GF-D8 (cell line): ENCODE measurements at places on chromosomes 2 and 18.
A peak's percentile ranks its signal among the peaks of the same experiment; 100 is the strongest.

DNA sequence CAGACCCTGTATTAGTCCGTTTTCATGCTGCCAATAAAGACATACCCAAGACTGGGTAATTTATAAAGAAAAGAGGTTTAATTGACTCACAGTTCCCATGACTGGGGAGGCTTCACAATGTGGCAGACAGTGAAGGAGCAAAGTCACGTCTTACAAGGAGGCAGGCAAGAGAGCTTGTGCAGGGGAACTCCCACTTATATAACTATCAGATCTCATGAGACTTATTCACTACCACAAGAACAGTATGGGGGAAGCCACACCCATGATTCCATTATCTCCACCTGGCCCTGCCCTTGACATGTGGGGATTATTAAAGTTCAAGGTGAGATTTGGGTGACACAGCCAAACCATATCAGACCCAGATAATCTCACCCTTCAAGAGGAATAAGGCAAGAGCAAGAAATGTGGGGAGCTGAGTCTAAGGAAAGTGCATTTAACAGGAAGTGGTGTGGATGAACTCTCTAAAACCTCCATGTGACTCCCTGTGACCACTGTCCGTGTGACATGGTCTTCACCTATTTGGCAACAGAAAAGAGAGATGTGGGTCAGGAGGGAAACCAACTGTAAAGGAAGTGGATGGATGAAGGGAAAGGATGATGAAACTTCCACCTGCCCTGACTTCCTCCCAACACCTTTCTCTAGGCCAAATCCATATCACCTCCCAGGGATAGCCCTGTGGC lies 110.6 kb downstream of the ATL2 start:
- DNase-seq = no peak

- DNase-seq = no peak
These were observed 164.7 kb downstream of the SLC8A1 start for GRCh38 chr2:40287195-40287594.

DNA sequence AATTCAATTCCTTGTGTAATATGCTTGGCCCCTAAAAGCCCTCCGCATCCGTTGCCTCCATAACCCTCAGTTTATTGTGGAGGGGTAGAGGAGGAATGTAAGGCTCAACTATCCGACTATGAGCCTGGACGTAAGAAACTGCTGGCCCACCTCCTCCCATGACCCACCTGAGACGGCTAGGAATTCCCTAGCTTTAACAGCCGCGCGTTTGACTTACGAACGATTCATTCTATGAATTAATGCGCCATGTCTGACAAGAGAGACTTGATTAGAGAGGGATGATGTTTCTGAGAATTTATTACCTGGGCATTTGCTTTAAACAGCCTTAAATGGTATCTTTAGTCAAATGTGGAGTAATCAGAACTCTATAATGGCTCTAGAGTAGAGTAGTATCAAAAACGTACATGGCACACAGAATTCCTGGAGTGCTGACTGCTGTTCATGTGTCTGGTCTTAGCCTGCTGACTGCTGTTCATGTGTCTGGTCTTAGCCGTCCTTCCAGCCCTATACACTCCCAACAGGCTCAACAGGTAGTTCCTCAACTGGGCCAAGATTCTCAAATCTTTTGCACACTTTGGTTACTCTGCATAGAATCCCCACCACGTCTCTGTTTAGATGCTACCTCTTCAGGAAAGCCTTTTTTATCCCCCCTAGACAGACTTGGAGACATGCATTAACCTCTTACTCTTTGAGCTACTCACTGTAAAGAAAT lies 899 bp upstream of the GFPT1 start:
- no peak for DNase-seq

DNA sequence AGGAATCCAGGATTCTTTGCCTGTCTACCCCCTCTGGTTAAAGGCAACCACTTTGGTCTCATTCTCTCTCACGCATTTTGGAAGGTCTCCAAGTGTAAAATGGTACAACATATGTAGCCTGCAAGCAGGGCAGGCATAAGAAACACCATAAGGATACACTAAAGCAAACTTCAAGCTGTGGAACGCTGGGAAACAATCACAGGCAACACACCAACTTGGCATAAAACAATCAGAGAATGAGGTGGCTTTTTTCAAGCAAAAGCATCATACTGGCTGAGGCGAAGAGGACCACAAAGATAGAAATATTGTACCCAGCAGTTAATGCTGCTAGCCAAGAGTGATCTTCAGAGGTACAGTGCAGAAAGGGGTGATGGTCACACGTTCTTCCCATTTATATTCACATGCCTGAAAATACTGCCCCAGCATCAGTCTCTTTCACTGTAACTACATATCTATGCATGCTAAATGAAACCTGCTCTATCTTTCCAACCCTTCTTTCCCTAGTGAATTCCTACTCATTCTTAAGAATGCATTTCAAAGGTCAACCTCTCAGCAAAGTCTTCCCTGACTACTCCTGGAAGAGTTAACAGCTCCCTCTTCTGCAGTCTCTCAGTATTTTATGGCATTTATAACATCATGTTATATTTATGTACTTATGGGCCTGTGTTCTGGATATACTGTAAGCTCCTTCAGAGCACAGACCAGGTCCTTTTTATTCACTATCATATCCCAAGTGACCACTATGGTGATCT lies 71.9 kb upstream of the GALNT5 start:
- no peak for DNase-seq

- DNase-seq = no peak
These were observed 227.4 kb upstream of the COL3A1 start for GRCh38 chr2:188746727-188747126.

- DNase-seq = no peak
These were observed 54.5 kb downstream of the TSHZ1 start for GRCh38 chr18:75264926-75265597.

GRCh38 chr18:46485675-46486194 lies 171.3 kb downstream of the LOXHD1 start:
- DNase-seq = no peak

DNA sequence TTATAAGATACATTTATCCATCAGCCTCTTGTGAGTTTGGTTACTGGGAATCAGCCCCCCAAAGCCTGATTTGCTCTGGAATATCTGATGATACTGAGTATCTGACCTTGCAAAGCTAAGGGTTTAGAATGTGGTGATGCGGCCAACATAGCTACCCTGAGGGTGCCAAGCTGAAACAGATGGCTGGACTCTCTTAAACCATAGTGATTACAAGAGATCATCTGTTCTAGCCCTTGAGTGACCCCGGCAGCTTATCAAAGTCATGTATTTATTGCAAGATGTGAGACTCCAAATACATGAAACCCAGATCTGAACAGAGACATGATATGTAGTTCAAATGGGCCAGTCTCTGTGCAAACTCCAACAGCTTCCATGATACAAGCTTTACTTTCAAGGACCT lies 78.2 kb upstream of the CABLES1 start:
- no peak for DNase-seq

DNA sequence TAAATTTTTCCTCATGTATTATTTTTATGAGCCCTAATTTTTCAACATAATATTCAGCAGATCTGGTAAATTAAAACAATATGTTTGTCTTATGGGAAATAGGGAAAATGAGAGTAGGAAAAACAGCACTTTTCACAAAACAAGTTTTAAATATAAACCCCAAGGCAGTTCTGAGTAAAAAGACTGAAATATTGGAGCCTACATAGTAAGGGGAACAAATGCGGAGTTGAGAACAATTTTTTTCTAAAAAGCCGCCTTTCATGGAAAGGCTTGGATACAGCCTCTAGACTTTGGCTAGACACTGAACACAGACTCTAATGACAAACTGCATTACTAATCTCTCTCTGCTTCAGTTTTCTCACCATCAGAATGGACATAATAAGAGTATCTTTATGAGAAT lies 174.1 kb downstream of the NOL4 start:
- DNase-seq = no peak

- peak; percentile 25 for DNase-seq
These were observed 56.1 kb downstream of the BABAM2 start for GRCh38 chr2:27946530-27947060.

DNA sequence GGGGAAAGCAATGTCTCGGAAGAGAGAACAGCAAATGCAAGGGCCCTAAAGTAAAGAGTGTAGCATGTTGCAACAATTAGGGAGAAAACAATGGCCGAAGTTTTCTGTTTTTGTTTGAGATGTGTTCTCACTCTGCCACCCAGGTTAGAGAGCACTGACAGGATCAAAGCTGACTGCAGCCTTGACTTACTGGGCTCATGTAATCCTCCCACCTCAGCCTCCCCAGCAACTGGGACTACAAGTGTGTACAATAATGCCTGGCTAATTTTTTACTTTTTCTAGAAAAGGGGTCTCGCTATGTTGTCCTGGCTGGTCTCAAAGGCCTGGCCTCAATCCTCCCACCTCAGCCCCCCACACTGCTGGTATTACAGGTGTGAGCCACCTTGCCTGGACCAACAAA lies 23.9 kb downstream of the MEMO1 start:
- no peak for DNase-seq

DNA sequence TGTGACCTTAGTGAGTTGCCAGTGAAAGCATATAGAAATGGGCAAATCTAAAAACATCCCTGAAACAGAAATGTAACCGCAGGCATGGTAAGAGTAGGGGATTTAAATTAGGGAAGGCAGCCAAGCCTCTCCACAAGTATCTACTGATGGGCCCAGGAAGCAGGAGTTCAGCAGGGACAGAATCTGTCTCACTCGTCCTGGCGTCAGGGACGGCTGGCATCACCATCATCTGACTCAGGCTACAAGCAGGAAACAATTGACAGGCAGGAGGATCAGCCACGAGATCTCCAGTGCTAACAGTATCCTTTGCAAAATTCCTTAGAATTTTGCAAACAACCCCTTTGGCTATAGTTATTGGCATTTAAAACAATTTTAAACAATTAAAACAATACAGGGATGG lies 61.3 kb downstream of the SMAD4 start:
- no peak for DNase-seq

- no peak for DNase-seq
These were observed 50.1 kb upstream of the CCDC150 start for GRCh38 chr2:196589419-196589818.

DNA sequence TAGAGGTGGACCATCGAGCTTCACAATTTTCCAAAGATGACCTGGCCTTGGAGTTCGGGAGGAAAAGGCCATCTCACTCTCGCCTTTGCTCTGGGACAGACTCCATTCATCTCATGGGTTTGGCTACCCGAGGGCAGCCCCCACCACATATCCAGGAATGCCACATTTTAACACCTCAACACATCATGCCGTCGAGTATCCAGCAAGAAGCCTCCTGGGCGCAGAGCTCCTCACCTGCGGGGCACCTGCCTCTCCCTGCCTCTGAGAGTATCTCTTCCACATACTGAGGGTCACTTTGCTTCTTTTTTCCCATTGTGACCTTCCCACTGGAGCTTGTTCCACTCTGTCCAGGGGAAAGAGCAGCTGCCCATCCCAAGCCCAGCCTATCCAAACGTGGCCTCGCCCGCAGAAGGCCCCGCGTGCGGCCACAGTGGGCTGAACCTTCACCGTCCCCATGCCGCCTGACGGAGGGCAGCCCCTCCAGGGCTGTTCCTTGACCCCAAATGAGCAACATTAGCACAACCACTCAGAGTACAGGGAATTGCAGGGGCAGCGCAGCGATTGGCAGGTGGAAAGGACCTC lies 5.5 kb upstream of the LIMS2 start:
- DNase-seq = no peak

- DNase-seq = no peak
These were observed 14.3 kb upstream of the MAP3K2 start for GRCh38 chr2:127401757-127402695.

GRCh38 chr2:54279385-54279784 lies 23.4 kb upstream of the TSPYL6 start:
- no peak for DNase-seq

- no peak for DNase-seq
These were observed 159.1 kb downstream of the SMAD7 start for GRCh38 chr18:48791636-48792105.

- DNase-seq = no peak
These were observed 504 bp downstream of the ASAP2 start for GRCh38 chr2:9206991-9207640.

DNA sequence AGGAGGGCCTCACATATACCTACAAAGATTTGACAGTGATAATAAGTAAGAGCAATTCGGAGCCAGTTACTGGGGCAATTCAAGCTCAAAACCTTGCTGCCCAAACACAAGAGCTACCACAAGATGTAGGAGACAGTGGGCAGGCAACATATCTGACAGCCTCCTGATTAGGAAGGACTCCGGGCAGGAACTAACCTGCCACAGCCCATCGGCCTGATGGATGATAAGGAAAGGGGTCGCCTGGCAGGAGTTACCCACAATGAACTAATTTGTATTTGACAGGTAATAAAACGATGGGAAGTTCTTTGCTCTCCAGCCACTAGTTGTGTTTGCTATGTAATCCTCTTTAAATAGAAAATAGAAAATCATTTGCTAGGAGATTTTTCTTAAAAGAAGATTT lies 100.2 kb downstream of the ARHGAP15 start:
- no peak for DNase-seq

DNA sequence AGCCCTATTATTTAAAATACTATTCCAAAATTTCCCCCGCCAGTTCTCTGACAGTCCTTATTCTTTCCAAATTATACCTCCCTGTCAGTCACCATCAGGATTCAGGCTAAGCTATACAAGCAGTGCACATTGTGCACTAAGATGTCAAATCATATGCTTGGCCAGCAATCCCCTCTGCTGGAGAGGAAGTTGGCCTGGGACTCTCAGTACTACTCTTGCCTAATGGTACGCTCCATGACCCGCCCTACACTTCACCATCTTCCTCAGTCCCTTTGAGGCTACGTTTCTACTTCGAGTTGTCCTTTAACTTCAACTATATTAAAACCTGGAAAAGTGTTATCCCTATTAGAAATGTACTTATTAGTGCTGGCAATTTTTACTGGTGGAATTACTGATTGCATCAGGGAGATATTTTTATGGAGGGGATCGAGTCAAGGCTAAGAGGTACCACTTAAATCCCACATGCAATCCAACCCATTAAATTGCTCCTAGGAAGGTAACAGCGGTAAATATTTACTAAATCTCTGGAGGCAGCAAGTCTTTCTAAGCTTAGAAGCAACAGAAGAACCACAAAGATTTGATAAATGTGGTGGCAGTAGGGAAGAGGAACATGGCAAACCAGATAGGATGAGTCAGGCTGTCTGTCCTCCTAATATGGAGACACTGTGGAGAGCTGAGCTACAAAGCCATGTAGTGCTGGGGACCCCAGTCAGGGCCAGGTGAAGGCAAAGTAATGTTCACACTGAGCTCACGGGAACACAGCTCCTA lies 2.7 kb downstream of the USP40 start:
- peak; percentile 35 for DNase-seq

GRCh38 chr18:31429623-31430022 lies 17.9 kb upstream of the DSG3 start:
- DNase-seq = no peak

DNA sequence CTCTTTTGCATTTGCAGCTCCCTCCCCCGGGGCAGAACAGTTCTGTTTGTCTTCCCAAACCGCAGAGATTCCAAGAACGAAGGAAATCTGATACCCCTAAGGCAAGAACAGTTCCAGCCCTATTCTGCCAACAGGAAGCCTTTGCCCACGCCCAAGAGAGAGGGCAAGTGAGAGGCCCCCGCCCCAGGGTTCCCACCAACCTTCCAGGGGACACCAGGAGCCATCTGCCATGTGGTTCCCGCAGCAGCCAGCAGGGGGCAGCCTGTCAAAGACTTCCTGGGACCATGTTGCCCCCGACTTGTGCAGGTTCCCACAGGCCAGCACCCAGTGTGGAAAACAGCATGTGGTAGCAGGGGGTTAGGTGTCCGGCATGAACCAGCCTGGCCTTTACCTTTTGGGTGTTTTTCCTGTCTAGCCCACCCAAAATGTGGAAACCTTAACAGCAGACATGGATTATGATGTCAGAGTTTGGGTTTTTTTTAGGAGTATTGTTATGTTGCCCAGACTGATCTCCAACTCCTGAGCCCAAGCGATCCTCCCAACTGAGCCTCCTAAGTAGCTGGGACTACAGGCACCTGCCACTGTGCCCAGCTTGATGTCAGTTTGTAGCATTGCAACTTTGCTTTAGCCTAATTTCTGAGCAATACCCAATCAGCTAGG lies 21.7 kb upstream of the EFHD1 start:
- DNase-seq = no peak
